A673 (cell line): ENCODE measurements at places on chromosomes 5 and 9. TPM values are rescaled to one million over a fixed set of nuclear protein-coding genes. Genes with fewer than 3 reads are reported as not detected.

- DNase-seq, result no peak
Observed at GRCh38 chr9:10930081-10930480, 317.3 kb upstream of the PTPRD start.

DNA sequence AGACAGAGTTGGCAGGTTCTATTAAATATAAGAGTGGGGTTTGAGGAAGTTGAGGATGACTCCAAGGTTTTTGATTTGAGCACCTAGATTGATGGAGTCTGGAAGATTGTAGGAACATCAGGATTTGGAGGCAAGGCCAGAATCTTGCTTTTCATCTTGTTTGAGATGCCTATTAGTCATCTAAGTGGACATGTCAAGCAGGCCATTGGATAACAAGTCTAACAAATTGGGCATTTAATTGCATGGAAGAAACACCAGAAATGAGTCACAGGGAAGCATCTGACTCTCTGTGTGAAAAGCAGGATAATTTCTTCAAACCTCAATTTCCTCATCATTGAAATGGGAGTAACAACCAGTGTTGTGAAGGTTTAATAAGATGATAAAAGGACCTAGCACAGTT lies 53.3 kb upstream of the ARL15 start:
- no peak for DNase-seq

DNA sequence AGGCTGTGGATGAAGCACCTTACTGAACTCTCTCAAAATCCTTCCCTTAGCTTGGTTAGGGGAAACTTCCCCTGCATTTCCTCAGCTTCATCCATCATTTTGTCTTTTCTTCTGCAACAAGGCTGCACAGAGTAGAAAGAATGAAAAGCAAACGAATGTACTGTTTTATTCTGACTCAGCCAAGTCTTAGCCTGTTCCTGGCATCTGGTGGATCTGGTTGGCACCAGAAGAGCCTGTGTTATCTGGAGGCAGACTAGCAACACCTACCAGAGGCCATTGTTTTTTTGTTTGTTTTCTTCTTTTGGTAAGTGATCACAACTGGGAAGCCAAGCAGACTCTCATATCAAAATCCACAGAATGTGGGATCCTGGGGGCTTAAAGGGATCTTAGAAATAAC lies 200.7 kb downstream of the FANCC start:
- no peak for DNase-seq

GRCh38 chr5:142317753-142318152 lies 7.1 kb downstream of the SPRY4 start:
- peak; percentile 66 for DNase-seq

- no peak for DNase-seq
Observed at GRCh38 chr5:181054138-181054537, 14.1 kb downstream of the BTNL9 start.

DNA sequence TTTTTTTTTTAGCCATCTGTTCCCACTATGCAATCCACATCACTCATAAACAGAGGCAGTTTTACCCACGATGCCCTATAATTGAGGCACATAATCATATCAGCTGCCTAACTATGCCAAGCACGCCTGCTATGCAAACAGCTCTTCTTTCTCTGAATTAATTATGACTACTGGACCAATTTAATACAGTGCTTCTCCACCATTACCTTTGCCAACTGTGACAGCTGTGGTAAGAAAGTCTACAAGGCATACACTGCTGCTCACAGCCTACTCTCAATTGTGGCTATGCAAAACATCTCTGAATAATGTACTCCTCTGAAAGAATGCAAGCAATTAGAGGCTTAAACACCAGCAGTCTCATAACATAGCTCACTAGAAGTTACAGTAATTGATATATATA lies 97.1 kb downstream of the DTWD2 start:
- DNase-seq, result peak; percentile 69

- DNase-seq, result no peak
Observed at GRCh38 chr5:181051841-181052671, 12.0 kb downstream of the BTNL9 start.

The STK32A gene
- not detected in 2 replicates for total RNA-seq

The GLDC gene
- 0.32 and 1.4 TPM in 2 replicates for total RNA-seq

The FOXD4L5 gene
- total RNA-seq, result 0.13 and 0.20 TPM in 2 replicates

The SLC6A18 gene
- total RNA-seq, result not detected in 2 replicates

The NR4A3 gene
- total RNA-seq, result 6.4 and 6.6 TPM in 2 replicates

The NPR2 gene
- total RNA-seq, result 4.7 and 9.1 TPM in 2 replicates

The ECSCR gene
- total RNA-seq, result 1.1 and 1.6 TPM in 2 replicates

The MAP1B gene
- total RNA-seq, result 134 and 135 TPM in 2 replicates
